ENCODE measurements at places on chromosomes 3 and 15. TPM values are rescaled to one million over a fixed set of nuclear protein-coding genes. Genes with fewer than 3 reads are reported as not detected.

- DNase-seq: no peak
These were observed 756.6 kb upstream of the ARPP21 start for GRCh38 chr3:34882764-34883163.

- no peak for DNase-seq
These were observed 98.1 kb upstream of the BFSP2 start for GRCh38 chr3:133301731-133302130.

- DNase-seq: no peak
These were observed 31.7 kb upstream of the CYP11A1 start for GRCh38 chr15:74399100-74399499.

GRCh38 chr3:48155122-48155521 is 33.1 kb downstream of the CDC25A start:
- no peak for DNase-seq

DNA sequence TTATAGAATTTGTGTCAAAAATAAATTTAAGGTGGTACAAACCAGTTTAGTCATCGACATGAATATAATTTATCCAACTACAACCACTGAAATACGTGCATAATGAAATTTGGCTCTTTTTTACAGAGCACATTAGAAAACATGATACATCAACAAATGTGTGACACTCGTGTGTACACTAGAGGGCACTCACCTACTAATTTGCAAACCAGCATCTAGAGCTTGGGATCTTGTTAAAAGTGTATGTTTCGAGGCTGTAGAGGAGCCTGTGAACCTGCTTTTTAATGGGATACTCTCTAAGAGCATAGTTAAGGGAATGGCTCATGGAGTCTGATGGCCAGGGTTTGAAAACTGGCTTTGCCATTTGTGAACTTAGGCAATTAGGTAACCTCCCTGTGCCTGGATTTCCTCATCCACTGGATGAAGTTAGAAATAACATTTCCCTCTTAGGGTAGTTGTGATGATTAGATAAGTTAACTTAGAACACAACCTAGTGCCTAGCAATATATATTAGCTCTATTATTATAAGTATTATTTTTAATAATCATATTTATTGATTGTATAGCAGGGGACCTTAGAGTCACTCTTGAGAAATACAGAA is 8.8 kb upstream of the CPOX start:
- no peak for DNase-seq

- no peak for DNase-seq
These were observed 513.1 kb upstream of the CBLB start for GRCh38 chr3:106381939-106382335.

DNA sequence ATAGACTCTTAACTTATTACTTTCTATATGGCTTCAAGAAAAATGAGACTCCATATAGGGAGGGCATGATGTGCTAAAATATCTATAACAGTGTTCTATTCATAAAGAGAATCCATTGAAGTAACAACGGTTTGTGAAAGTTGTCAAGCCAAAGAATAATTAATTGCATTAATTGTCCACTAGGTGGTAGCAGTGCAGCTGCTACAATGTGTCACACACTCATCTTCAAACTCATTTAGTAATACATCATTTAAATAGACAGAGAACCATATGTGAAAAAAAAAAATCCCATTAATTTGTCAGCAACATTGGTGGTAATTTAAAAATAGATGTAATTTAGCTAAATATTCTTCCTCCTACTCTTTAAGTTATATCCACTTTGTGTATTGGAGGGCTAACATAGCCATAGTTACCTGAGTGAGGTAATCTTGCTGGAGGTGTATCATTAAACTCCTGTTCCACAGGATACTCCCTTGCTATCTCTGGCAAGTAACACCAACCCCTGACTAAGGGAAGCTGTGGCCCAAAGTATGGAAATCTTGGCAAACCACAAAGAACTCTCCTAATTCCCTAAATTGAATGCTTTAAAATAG is 3.7 kb upstream of the CPA3 start:
- no peak for DNase-seq

The LRRC31 gene
- total RNA-seq: 0.34 TPM

DNA sequence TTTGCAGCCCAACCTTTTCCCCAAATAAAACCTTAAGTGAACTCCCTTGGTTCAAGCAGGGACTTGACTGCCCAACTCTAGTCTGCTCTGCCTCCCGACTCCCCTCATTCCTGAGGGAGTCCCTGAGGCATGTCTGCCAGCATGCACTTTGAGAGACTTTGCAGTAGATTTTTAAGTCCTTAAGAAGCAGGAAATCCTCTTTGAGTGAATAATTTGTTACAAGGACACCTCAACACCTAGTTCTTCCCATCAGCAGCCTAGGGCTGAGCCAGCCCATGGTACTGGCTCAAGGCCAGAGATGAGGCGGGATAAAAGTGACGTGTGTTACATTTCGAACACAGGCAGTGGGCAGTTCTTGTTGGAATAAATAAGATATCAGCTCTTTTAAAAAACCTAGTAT is 204.3 kb upstream of the SLC2A2 start:
- DNase-seq: no peak

The LIPC gene
- 0.67 TPM for total RNA-seq

GRCh38 chr15:36901012-36901411 is 199.3 kb downstream of the MEIS2 start:
- DNase-seq: no peak

GRCh38 chr3:73789825-73790444 is 165.2 kb upstream of the PDZRN3 start:
- no peak for DNase-seq

GRCh38 chr3:178385280-178385952 is 150.8 kb upstream of the KCNMB2 start:
- no peak for DNase-seq

DNA sequence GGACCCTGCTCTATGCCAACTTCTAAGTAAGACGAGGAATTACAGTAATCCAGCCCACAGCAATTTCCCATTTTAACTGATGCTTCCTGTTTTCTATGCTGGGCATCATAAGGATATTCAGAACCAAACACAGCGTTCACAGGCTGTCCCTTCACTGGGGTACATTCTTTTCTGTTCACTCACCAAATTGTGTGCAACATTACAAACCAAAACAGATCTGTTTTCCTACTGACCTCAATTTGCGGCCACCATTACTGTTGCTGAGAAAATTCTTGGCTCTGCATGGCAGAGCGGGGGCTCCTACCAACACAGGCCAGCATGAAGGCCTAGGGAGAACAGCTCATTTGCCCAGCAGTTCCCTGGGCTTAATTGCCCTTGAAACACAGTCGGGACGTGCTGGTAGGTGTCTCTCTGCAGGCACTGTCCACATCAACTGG is 76.5 kb downstream of the MYO1E start:
- DNase-seq: no peak

The MYO5C gene
- 81.4 TPM for total RNA-seq

The CPA3 gene
- total RNA-seq: 8.9 TPM

GRCh38 chr15:33154351-33155166 is 40.0 kb downstream of the FMN1 start:
- DNase-seq: no peak

GRCh38 chr3:123724306-123724705 is 139.5 kb upstream of the HACD2 start:
- no peak for DNase-seq

DNA sequence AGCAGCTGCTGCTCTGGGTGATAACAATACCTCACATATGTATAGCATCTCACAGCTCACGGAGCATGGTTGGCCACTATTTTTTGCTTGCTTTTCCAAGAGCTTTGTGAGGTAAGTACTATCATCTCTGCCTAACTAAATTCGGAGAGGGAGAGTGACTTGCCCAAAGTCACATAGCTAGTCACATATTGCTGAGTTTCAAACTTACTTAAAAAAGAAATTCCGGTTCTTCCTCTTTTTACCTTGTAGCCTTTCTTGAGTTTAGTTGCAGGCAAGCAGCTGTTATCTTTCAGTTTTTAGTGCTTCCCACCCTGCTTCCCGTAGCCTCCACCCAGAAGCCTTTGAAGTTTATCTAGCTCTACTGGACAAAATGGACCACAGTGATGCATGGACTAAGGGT is 309.2 kb downstream of the PDCD6IP start:
- DNase-seq: no peak

GRCh38 chr15:81301385-81301784 is 22.6 kb downstream of the STARD5 start:
- DNase-seq: no peak

DNA sequence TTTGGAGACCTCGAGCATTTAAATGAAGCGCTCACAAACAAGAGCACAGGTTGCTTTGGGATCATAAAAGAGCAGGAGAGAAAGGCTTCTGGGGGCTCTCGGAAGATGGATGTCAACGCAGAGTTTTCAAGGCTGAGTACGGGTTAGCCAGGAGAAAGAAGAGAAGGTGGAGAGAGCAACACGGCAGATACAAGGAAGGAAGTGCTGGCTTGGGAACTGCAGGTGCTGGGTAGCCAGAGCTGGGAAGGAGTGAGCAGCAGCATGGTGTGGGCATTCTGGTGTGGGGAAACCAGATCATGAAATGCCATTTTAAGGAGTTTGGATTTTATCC is 580 bp upstream of the RUBCN start:
- no peak for DNase-seq

The POPDC2 gene
- total RNA-seq: 2.0 TPM

The THOC7 gene
- total RNA-seq: 18.9 TPM

The TNFSF10 gene
- total RNA-seq: 95.2 TPM

- no peak for DNase-seq
These were observed 39.0 kb downstream of the MYH15 start for GRCh38 chr3:108471426-108471825.

DNA sequence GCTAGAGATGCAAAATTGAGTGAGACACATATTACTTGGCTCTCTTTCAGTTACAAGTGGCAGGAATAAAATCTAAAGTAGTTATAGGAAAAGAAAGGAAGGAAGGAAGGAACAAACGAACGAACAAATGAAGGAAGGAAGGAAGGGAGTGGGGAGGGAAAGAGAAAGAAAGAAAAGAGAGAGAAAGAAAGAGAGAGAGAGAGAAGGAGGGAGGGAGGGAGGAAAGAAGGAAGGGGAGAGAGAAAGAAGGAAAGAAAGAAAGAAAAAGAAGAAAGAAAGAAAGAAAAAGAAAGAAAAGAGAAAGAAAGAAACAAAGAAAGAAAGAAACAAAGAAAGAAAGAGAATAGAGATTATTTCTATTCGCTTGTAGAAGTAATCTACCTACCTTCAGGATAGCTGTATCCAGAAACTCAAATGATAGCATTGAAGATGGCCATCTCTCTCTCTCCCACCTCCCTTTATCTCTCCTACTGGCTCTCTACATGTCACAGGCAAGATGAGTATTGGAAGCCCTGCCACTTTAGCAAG is 229.7 kb upstream of the TLE3 start:
- DNase-seq: no peak

DNA sequence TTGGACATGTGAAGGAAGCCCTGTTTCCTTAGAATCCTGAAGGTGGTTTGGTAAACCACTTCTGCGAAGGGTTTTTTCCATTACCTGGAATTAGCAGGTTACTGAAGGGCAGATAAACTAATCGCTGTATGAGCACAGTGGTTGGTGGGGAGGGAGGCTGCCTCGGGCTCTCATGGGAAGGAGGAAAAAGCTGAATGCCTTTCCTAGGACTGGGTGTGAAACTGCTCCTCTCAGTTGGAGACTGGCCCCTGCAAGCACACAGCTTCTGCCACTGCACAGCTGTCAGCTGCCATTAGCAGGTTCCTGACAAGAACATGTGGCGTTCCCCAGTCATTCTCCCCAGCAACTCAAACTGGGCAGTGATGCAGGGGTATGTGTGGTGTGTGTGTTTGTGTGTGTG is 376.3 kb downstream of the GAP43 start:
- DNase-seq: no peak

The MOBP gene
- not detected for total RNA-seq

The ZKSCAN7 gene
- 2.9 TPM for total RNA-seq

DNA sequence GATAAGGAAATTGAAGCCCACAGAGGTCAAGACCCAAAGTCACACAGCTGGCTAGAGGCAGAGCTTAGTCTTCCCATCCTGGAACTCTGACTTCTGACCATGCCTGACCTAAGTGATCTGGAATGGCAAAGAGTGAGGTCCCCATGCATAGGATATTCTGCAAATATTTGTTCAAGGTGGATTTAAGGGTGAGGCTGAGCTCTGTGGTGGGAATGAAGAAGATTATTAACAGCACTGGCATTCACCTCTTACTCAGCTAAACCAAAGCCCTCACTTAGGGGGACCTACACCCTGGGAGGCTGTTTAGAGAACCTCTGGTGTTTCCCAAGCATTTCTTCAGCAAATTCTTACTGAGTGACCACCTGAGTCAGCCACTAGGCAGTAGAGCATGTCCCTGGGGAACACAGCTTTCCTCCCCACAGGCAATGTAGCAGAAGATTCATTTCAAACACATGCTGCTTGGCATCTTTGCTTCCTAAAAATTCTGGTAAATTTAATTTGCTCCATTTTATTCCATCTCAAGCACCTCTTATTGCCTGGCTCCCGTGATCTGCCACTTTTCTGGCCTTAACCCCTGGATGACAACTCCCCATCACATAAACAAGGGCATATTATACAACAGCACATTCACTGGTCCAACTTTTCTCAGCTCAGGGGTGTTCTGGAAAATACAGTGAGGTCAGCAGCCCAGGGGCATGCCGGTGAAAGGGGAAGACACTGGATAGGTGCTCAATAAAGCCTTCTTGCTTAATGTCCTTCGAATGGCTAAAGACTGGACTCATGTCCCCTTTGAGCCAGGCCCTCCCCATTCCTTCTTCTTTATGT is 176.0 kb downstream of the ABHD5 start:
- DNase-seq: no peak

GRCh38 chr15:67033012-67033411 is 32.4 kb upstream of the SMAD3 start:
- no peak for DNase-seq

GRCh38 chr15:39413558-39413957 is 167.3 kb upstream of the THBS1 start:
- DNase-seq: no peak

DNA sequence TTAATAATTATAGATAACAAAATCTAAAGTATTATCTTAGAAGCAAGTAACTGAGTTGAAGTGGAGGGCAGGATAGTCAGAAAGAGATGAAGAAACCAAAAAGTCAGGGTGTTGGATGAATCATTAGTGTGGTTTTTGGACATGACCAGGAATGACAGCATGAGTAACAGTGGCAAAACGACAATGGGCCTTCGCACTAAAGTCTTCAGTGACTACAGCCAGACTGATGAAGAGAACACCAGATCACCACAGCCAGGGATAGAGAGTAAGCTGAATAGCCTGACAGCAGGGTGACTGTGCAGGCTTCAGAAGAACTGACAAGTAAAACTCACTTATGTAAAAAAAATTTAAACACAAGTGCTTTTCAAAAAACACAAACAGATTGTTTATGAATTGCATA is 96.0 kb upstream of the MELTF start:
- no peak for DNase-seq

GRCh38 chr15:69535998-69536397 is 83.4 kb downstream of the RPLP1 start:
- no peak for DNase-seq

GRCh38 chr15:89758981-89759380 is 7.9 kb upstream of the MESP1 start:
- no peak for DNase-seq

The C3orf85 gene
- total RNA-seq: not detected

- no peak for DNase-seq
These were observed 23.2 kb upstream of the VILL start for GRCh38 chr3:37967260-37967881.

The PAQR9 gene
- not detected for total RNA-seq

DNA sequence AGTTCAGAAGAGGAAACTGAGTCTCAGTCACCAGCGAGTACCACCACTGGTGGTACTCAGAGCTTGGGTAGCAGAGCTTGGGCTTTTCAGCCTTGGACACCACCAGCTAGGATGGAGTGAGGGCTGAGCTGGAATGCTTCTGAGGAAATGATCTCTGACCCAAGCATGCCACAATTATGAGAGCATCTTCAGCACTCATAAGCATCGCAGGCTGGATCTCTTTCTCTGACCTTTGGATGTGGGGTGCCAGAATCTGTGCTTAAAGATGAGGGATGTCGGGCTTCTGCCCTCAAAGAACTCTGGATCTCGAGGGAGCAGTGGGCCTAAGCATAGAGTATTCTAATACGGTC is 36.4 kb downstream of the ZNF710 start:
- no peak for DNase-seq
